ENCODE measurements at places on chromosomes 1 and 21.
A peak's percentile ranks its signal among the peaks of the same experiment; 100 is the strongest.

DNA sequence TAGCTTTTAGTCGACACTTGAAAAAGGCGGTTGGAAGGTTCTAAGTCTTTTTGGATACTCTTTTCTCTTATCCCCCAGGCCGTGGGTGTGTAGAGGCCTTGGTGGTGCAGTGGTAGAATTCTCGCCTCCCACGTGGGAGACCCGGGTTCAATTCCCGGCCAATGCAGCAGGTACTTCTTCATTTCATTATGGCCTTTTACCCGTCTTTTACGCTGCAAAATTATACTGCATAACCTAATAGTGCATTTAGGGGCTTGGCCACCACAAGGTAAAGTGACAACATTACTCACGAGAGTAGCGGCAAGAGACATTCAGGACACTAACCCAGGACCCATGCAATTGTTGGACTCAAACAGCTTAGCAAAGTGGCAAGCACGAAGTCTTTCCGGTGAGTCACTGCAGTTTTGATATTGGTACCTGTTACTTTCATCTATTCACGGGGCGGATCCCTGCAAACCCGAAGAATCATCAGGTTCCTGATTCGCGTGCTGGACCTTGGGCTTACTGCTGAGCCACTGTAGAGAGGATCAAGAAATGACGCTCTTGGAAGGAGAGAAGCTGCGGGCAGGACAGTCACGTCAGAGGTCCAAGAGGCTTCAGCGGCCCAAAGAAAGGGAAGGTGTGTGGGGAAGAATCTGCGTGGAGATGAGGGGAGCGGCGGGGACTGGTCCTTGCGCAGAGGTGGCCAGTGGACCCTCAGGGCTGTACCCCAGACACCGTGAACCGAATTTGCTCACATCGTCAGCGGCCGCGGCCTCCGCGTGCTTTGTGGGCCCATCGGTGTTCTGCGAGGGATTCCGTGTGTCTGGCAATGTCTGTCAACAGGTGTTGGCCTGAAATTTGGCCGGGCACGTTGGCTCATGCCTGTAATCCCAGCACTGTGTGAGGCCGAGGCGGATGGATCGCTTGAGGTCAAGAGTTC lies 12.9 kb upstream of the RNU1-4 start:
- DNase-seq: peak; percentile 38

- no peak for DNase-seq
These were observed 633.5 kb downstream of the KIF26B start for GRCh38 chr1:245788269-245788668.

GRCh38 chr21:32298658-32299081 lies at the start of gene MRAP:
Gene MRAP (plus strand): TSS chr21:32298855. CDS start chr21:32298972, 117 bp downstream.
- no peak for DNase-seq

DNA sequence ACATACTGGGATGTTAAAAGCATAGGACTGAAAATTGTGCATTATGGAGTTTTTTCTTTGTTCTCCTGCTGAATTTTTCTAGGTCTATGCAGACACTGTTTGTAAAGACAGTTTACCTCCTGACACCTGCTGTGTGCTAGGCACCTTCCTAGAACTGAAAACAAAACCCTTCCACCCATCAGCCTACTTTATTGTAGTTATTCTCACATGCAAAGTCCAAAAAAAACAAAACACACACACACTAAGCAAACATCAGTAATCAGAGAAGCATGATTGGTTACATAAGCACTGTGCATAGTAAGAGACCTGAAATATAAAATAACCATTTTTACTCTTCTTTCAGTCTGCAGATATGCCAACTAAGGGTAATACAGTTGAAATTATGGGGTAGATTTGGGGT lies 195.1 kb downstream of the CRB1 start:
- DNase-seq: no peak

DNA sequence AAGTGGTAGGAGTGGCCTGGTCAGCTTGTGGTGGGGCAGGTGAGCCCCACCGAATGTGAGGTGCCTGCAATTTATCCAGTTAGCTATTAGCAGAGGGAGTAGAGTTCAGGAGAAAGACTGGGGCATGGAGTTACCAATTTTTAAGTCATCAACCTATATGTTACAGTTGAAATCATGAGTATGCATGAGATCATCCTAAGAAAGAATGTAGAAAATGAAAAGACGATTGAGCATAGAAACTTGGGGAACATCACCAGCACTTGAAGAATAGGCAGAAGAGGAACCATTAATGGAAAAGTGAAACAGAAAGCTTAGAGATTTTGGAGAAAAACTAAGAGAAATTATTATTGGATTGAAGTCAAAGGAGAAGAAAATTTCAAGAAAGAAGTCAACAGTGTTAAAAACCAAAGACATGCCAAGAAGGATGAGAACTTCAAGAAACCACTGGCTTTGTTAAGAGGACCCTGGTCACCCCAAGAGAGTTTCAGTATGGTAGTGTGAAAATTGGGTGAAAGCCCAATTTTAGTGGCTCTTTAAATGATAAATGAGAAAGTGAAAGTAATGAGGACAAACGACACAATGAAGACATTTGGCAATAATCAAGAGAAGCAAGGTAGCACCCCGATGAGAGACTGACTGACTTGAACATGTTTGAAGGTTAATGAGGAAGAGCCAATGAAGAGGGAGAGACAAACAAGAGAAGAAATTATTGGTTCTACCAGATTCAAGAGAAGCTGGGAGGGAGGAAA lies 36.7 kb downstream of the DNASE2B start:
- peak; percentile 44 for DNase-seq

Data from CD4-positive, alpha-beta T cell treated with Interleukin-21 for 1 hour (primary cell).